ENCODE measurements at places on chromosomes 16 and 17.

- DNase-seq, result no peak
Measured at GRCh38 chr16:88939972-88940861, 36.8 kb downstream of the CBFA2T3 start.

DNA sequence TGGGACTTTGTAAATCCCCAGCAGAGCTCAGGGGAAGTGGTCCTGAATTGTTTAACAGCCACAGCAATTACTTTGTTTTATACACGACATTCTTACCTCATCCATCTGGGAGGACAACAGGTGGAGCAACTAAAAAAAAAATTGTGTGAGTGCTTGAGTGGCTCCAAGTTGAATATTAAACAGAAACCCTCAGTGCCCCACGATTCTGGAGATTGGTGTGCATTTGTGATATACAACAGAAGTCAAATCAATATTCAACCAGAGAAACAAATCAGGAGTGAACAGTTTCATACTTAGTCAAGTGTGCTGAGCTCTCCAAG is 204.8 kb downstream of the HAPSTR1 start:
- no peak for DNase-seq

DNA sequence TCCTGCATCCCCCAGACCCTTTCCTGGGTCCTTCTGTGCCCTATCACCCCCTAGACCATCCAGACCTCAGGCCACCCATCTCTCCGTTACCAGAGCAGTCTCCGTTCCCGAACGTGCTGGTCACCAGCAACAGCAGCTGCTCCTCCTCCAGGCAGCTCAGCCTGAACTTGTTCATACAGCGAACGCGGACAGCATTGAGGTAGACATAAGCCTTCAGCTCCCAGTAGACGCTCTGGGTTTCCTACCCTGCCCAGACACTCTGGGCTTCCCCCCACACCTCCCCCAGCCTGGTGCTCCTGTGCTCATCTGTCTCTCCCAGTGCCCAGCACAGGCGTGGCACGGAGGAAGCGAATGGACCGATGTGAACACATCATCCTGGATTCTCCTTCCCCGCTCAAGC is 41.6 kb upstream of the RNFT1 start:
- DNase-seq, result no peak

DNA sequence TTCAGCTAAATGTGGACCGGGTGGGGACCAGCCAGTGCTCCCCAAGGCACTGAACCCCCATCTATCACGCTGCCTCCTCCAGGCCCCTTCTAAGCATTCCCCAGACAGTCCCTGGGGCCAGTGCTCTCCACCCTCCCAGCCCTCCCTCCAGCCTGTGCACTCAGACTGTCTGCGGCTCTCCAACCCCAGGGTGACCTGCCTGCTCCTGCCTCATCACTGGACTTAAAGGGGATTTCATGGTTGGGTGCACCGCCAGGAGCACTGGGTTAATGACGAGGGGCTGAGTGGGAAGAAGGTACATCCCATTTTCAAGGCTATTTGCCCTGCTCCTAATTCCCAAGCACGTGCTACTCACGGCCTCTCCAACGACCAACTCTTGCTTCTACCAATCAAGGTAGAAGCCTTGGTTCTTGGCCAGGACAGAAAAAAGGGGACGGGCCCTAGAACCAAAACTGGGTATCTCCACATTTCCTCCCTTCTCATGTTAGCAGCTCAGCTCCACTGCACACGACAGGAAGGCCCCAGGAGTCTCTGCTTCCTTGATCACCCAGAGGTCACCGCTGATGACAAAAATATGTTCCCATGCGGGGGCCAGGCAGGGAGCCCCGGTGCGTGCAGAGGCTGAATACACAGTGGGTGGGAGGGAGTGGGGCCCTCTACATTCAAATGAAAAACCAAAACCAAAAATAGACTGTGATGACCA is 3.5 kb upstream of the ABR start:
- DNase-seq, result no peak

DNA sequence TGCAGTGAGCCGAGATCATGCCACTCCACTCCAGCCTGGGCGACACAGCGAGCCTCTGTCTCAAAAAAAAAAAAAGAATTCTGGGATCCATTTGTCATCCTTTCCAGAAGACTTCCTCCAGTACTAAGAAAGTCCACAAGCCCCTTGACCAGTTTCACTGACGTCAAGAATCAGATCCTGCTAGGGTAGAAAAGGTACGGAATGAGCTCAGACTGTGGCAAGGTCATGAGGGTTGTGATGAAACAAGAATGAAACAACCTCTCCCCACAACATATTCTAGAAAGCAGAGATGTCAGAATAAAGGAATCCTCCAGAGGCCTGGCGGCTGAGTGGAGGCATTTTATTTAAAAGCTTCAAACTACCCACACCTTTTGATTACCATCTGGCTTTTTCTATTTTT is 29.9 kb downstream of the TRAF4 start:
- no peak for DNase-seq
